ENCODE measurements at places on chromosomes 2 and 18. TPM values are rescaled to one million over a fixed set of nuclear protein-coding genes. Genes with fewer than 3 reads are reported as not detected.

The GPR155 gene
- total RNA-seq: 5.0 TPM

The TNFRSF11A gene
- total RNA-seq: 6.4 TPM

The SH3BP4 gene
- 44.2 TPM for total RNA-seq

The MC5R gene
- not detected for total RNA-seq

- H3K27ac ChIP-seq: no peak overlapping the region
- no peaks in the 10 kb centered on the region for H3K4me1 ChIP-seq
- H3K4me3 ChIP-seq: no peak overlapping the region
- no peaks in the 10 kb centered on the region for H3K27me3 ChIP-seq
- H3K36me3 ChIP-seq: no peaks in the 10 kb centered on the region
Observed at GRCh38 chr2:100846716-100847115, 26.8 kb downstream of the NPAS2 start.

DNA sequence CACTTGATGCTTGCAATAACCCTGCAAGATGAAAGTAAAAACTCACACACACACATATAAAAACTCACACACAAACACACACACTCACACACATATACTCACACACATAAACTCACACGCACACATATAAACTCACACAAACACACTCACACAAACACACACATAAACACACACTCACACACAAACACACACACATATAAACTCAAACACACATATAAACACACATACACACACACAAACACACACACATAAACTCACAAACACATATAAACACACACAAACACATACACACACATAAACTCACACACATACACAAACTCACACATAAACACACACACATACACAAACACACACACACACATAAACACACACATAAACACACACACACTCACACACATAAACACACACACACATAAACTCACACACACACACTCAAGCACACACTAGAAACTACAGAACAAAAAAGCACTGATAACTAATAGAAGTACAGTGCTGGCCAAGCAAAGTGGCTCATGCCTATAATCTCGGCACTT, 117.7 kb upstream of the TEKT4 start:
- H3K36me3 ChIP-seq: no peaks in the 10 kb centered on the region
- no peaks in the 10 kb centered on the region for H3K4me1 ChIP-seq
- DNase-seq: no peak
- H3K4me3 ChIP-seq: no peak overlapping the region

DNA sequence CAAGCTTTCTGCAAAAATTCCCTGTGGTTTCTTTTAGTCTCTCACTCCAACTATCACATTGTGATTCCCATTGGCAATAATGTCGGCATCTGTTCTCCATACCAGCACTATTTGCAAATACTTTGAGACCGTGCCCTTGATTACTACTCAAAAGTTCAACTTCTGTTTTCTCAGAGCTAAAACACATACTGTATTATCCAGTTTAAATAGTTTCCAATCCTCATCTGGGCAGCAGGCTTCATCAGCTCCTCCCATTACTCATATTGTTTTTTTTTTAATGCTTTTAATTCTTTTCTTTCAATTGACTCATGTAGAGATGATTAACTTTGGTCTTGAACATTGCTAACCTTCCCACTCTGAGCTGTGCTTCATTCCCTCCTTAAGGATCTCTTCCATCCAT, 135.8 kb downstream of the METTL8 start:
- H3K27me3 ChIP-seq: no peaks in the 10 kb centered on the region
- H3K27ac ChIP-seq: no peak overlapping the region
- no peak overlapping the region for H3K4me3 ChIP-seq
- no peaks in the 10 kb centered on the region for H3K4me1 ChIP-seq
- no peak for DNase-seq

- no peak for DNase-seq
- H3K27me3 ChIP-seq: no peaks in the 10 kb centered on the region
- H3K27ac ChIP-seq: no peak overlapping the region
- no peaks in the 10 kb centered on the region for H3K36me3 ChIP-seq
Observed at GRCh38 chr2:191048073-191048472, 34.1 kb upstream of the STAT1 start.
